ENCODE measurements at places on chromosomes 7 and 10.

DNA sequence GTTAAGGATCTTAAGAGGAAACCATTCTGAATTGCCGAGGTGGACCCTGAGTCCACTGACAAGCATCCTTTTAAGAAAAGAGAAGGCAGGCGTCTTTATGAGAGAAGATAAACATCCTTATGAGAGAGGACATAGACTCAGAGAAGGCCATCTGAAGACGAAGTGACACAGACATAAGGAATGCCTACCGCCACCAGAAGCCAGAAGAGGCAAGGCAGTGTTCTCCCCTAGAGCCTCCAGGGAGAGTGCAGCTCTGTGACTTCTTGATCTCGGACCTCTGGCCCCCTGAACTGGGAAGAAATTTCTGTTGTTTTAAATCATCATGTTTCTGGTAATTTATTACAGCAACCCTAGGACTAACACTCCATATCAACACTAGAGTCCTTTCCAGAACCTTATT is 25.2 kb upstream of the ING3 start:
- no peak for DNase-seq

DNA sequence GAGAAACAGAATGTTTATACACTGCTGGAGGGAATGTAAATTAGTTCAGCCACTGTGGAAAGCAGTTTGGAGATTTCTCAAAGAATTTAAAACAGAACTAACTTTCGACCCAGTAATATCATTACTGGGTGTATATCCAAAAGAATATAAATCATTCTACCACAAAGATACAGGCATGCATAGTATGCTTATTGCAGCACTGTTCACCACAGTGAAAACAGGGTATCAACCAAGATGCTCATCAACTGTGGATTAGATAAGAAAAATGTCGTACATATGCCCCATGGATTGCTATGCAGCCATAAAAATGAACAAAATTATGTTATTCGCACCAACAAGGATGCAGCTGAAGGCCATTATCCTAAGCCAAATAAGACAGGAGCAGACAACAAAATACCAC is 343.1 kb upstream of the KCND2 start:
- no peak for DNase-seq

DNA sequence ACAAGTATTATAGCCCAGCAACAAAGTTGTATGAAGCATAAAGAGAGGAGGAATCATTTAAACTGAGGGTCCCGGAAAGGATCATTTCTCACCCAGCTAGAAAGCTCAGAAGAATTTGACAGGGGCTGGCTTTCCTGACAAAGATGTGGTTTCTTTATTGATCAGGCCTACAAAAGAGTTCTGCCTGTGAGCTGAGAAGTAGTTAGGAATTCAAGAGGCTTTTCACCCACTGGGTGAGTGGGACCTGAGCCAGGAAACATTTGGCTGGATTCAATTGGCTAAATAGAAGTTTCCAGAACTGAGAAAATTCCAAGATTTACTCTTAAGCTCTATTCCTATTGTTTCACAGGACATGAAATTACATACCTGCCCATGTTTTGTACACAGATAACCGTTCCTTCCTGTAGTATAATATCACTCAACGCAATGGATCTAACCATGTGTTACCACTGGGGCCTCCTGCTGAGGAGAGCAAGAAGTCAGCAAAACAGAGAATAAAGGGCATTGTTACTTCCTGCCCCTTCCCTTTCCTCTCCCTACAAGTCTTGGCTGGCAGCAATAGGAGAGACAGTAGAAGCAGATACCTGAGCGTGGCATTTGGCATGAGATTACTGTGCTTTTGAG is 53.9 kb upstream of the PAPSS2 start:
- DNase-seq = no peak

DNA sequence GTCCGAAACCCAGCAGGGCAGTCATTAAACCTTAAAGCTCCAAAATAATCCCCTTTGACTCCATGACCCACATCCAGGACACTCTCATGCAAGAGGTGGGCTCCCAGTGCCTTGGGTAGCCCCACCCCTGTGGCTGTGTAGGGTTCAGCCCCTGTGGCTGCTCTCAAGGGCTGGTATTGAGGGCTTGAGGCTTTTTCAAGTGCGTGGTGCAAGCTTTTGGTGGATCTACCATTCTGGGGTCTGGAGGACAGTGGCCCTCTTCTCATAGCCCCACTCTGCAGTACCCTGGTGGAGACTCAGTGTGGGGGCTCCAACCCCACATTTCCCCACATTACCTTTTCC is 50.5 kb downstream of the RSBN1L start:
- DNase-seq = no peak

DNA sequence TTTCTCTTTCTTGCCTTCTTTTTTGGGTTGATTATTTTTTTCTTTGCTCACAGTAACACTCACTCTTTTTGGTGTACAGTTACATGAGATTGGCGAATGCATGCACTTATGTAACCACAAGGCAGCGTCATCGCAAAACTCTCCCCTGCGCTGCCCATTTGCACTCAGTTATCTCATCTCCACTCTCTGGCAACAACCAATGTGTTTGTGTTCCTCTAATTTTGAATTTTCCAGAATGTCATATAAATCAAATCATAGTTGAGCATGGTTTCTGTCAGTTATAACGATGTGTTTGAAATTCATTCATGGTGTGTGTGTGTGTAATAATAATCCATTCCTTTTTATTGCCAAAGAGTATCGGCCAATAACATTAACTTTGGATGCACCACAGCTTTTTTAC is 23.0 kb upstream of the IGFBP3 start:
- DNase-seq = no peak

- DNase-seq = no peak
Observed at GRCh38 chr10:88979153-88979562, 11.4 kb upstream of the FAS start.

All from memory B cell (primary cell).